ENCODE measurements at places on chromosomes 2 and 18.

DNA sequence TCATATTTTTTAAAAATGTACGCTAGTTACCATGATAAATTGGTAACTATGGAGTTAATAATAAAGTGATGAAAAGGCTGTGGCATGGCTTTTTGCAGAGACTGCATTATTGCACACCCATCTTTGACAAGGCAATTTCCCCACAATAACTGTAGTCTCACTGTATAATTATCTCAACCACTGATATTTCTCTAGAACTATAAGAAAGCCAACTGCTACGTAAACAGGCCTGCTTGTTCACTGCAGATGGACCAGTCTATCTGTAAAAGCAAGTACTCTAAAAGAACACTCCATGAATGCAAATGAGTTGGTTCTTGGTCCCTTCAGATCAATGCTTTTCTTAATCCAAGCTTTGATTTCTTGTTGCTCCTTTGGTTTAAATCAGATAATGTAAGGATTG lies 218.7 kb downstream of the RBM43 start:
- no peak for DNase-seq

GRCh38 chr2:208698114-208698513 lies 291.5 kb downstream of the PTH2R start:
- DNase-seq = no peak

- DNase-seq = no peak
Measured at GRCh38 chr2:174343623-174344455, 9.1 kb downstream of the SP9 start.

DNA sequence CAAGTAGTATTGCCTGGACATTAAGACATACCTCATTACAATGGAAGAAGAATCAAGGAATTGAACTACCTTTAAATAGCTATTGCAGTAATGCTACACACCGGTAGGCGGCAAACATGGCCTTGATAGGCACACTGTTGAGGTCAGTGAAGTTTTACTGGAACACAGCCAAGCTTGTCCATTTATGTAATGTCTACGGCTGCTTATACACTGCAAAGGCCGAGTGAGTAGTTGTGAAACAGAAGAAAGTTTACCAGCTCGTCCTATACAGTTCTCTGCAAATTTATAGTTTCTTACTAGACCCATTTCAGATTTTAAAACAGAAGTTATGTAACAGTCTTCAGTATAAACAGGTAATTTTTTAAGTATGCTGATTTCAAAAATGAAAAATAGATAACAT lies 38.8 kb downstream of the PPP4R1 start:
- peak; percentile 35 for DNase-seq

DNA sequence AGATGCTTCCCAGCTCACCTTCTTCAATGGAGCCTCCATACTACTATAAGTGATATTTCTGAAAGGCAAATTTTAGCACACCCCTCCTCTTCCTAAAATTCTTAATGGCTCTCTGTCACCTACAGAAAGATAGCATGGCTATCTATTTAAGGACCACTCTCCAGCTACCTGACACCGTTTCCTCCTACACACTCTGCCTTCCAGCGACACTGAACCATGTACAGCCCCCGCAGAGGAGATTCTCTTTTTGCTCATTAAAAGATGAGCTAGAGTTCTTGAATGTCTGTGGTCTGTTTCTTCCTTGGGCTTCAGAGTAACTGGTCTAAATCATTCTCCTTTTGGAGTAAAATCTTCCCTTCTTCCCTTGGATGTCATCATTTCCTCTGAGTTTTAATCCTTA lies 38.4 kb upstream of the GAREM1 start:
- no peak for DNase-seq

- no peak for DNase-seq
Measured at GRCh38 chr18:38460657-38461056, 895.1 kb upstream of the CELF4 start.

GRCh38 chr2:128492966-128493811 lies 174.5 kb upstream of the HS6ST1 start:
- DNase-seq = no peak

DNA sequence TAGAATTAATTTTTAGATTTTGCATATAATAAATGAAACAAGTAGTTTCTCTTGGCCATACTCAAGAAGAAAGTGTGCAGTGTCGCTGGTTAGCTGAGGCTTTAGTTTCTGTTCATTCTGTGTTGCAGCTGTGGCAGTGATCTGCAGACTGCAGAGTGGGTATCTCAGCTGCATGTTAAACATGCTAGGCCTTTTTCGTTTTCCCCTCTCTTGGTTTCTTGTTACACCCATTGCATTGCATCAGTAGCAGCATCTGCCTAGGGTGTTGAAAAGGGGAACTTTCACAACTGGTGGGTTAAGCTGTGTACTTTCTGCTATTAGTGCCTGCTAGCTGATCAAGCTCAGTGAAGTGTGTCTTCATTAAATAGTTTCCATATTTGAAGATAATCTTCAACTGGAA lies 51.3 kb downstream of the ACSL3 start:
- DNase-seq = peak; percentile 68

DNA sequence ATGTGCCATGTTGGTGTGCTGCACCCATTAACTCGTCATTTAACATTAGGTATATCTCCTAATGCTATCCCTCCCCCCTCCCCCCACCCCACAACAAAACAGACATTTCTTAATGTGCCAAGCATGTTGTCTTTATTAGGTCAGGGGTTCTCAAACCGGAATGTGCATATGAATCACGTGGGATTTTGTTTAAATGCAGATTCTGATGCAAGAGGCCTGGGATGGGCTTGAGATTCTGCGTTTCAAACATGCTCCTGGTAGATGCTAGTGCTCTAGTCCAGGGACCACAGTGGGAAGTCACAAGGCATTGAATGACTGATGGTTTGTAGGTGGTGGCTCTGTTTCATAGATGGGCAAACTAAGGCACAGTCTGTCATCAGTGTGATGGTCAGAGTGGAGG lies 184.7 kb downstream of the SMAD7 start:
- DNase-seq = no peak

GRCh38 chr2:179686718-179687342 lies 174.6 kb downstream of the ZNF385B start:
- no peak for DNase-seq

DNA sequence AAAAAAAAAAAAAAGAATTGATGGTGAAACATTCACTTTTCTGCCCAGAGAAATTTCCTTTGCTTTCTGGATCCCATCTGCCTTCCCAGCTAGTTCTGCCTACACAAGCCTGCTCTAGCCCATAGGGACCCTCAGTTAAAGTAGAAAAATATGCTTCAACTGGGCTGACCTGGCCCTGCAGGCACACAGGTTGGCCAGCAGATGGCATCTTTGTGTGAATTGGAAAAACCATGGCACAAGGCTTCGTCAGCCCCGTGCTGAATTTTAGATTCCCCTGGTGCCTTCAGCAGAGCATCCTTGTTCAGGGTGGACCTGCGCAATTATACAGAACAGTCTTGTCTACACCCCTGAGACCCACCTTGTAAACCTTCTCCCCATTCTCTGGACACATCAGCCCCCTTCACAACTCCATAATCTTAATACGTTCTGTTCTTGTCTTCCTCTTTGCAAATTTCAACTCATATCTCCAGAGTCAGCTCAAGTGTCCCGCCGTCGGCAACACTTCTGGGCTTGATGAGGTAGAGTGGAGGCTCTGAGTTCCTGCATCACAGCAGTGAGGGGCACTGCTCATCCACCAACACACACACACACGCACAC lies 114.5 kb downstream of the INSIG2 start:
- peak; percentile 42 for DNase-seq

GRCh38 chr2:240219208-240219890 lies 78.9 kb upstream of the OTOS start:
- no peak for DNase-seq

GRCh38 chr2:47403609-47404193 lies 745 bp downstream of the MSH2 start:
- no peak for DNase-seq

DNA sequence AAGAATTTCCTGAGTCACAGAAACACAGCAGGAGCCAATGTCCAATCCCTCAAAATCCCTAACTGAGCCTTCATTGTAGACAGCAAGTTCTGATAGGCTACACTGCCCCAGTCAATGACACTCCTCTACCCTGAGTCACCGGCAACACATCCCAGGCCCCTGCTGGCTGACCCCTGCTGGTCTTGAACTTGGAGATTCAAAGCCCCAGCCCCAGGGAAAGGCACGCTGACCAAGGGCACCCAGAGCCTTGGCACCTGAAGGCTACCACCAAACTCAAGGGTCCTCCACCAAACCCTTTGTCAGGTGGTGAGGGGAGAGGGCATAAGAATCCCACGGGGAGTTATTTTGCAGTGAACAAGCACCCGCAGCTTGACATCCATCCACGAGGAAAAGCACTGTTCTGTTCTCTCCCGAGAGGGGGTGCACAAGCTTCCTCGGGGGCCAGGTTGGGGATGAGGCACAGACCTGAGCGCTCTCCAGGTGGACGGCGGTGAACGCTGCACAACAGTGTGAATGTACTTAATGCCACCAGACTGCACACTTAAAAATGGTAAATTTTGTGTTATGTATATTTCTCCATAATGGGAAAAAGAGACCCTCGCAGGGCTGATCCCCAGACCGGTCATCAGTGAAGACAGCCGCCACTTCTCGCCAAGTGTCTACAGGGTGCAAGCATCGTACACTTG lies 46.9 kb downstream of the TFCP2L1 start:
- no peak for DNase-seq

- DNase-seq = no peak
Measured at GRCh38 chr2:203783496-203784203, 77.2 kb downstream of the CD28 start.

DNA sequence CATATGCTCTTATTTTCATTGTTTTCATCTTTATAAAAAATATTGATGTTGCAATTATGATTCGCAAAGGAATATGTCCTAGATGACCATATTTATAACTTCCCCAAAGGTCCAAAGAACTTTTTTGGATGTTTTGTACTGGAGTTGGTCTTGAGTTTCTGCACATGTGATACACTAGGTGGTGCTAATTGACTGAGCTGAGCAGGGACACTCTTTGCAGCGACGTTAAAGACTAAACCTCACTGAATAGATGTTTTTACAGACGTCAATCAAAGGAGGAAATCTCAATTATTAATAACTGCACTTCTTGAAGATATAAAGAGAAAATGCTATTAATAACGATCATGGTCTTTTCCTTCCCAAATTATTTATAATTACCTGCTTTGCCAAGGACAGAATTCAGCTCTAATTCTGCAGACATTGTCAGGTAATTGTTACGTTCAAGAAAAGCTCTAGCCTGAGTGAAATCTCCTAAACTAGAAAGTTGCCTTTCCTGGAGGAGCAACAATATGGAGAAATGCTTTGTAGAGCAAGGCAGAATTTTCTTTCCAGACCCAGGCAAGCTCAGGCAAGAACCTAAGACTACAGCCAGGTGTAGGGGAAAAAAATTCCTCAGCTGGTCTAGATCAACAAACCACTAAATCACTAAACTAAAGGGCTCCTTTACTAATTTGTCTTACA lies 119.3 kb upstream of the RBBP8 start:
- no peak for DNase-seq

DNA sequence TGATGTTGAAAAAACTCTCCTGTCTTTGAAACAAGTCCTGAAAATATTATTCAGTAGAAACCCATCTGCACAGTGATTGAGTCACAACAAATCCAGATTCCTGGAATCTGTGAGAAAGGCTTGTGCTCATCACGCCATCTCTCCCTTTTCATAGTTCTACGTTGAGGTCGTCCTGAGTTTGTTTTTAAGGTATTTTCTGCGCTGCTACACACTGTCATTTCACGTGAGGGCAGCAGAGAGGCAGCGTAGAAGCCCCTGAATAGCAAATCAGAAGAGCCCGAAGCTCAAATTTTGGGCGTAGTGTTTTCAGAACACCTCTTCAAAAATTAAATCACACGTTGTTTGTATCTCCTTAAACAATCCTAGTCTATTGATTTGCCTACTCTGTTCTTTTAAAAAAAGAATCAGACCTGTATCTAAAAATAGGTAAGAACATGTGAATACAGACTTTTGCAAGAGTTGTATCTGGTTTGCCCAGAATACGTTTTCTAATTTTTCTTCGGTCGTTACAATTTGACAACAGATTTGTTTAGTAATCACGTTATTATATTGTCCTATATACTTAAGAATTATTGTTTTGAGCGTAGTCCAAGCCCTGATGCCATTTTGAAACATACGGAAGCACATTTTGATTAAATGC lies 61.6 kb upstream of the SLC38A11 start:
- peak; percentile 13 for DNase-seq

- no peak for DNase-seq
Measured at GRCh38 chr2:176669398-176670174, 400.3 kb downstream of the MTX2 start.

DNA sequence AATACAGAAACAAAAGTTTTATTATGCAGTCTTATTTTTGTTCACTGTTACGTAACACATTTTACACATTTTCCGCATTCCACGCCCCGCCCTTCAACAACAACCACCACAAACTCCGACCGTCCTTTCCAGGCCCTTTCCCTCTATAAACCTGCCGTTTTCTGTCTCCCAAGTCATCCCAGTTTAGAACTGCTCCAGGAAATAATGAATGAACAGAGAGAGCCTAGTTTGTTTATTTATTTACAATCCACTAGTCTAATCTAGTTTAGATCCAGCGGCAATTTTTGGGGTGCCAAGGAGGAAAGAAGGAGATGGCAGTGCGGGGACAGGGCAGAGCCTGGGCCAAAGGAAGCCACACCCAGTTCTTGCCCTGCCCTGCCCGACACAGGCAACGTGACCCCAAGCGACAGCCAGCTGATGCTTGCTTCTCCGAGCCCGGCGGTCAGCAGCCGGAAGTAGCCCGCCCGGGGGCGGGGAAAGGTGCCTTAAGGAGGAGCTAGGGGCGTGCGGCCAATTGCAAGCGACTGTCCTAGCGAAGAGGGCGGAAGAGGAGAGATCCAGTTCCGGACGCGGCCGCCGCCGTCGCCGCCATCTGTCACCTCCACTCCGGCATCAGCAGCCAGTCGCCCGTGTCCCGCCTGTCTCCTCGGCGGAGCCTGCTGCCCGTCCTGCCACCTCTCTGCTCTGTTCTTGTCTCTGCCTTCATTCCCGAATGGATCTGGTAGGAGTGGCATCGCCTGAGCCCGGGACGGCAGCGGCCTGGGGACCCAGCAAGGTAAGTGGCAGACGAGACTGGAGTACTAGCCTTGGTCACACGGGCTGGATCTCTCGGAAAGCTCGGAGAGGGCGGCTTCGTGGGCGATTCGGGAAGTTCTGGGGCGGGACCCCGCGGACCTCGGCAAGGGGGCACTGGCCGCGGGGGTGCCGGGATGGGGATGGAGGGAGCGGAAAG lies at the start of gene RIOK3:
RIOK3 (plus strand) TSS at position 560 of the 952 bp plus-strand sequence; CDS start at position 713, 153 bp downstream.
- peak; percentile 92 for DNase-seq

DNA sequence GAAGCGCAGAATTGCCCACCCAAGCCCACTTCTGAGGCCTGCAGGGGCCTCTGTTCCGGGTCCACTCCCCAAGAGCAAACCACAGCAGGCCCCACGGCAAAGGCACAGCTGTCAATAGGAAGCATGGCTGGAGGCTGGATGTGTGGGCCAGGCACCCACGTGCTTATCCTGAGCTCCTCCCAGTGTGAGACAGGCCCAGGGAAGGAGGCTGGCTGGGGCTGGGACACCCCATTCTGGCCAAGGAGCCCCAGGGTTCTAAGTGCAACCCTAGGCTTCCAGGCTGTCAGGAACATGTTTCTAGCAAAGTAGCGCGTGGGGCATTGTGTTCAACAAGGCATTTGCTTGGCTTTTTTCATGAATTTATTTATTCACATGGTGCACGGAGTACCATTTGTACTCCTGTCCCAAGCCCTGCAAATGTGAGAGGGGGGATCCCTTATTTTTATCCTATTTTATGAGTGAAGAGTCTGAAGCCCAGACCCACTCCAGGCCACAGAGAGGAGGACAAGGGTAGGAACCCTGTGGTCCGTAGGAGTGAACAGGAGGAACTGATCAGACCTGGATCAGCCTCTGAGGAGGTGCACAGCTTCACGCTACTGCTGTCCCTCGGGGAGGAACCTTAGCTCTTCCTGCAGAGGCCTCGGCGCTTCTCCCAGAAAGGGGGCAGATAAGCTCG lies 6.1 kb upstream of the RAB17 start:
- no peak for DNase-seq

All from CD4-positive, alpha-beta T cell treated with Interferon alpha-2 for 1 hour (primary cell).